ENCODE measurements at places on chromosomes 1 and 21. TPM values are rescaled to one million over a fixed set of nuclear protein-coding genes. Genes with fewer than 3 reads are reported as not detected.

DNA sequence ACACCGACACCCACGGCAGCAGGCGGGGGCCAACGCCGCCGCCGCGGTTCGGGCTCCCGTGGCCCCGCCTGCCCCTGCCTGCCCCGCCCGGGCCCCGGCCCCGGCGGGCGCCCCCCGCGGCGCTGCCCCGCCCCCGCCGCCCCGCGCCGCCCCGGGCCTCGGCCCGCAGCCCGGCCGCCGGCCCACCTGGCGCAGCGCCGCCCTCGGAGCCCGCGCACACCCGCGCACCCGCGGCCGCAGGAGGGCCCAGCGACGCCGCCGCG, at the start of gene WNT3A:
Gene WNT3A (plus strand): TSS at position 213 of the 263 bp plus-strand sequence. CDS start 131 bp downstream, outside the sequence.
- no peak for DNase-seq

GRCh38 chr1:31798086-31798432, 17.8 kb downstream of the SPOCD1 start:
- DNase-seq, result no peak

DNA sequence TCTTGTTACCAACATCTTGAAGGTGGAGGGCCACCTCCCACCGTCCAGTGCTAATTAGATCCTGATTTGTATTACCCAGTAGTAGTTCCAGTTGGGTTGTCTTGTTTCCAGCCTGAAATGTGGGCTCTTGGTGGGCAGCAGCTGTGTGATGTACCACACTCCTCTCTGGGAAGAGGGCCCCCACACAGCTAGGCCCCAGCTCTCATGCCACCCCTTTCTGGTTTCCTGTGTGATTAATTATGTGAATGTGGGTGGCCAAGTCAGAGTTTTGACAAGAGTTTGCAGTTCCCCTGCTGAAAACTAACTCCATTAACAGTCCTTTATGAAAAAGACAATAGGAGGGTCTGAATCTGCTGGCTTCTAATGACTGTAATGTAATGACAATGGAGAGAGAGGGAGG, 3.8 kb downstream of the HMGB4 start:
- DNase-seq, result no peak

- DNase-seq, result no peak
Measured at GRCh38 chr1:226026833-226027232, 27.7 kb upstream of the SDE2 start.

GRCh38 chr1:230681599-230681998, 32.3 kb downstream of the AGT start:
- DNase-seq, result peak; percentile 42

GRCh38 chr1:199174336-199174735, 535.5 kb downstream of the PTPRC start:
- DNase-seq, result no peak

Gene LDLRAD1
- total RNA-seq, result 1.3 TPM

Gene OR6K3
- not detected for total RNA-seq

Gene SIM2
- 0.14 TPM for total RNA-seq

Gene PLA2G2F
- 0.92 TPM for total RNA-seq
